Activated CD8-positive, alpha-beta memory T cell treated with anti-CD3 and anti-CD28 coated beads for 1 hour (primary cell): ENCODE measurements at places on chromosomes 13 and 19.

- no peak for DNase-seq
Observed at GRCh38 chr19:2812414-2813234, 7.0 kb upstream of the ZNF554 start.

GRCh38 chr19:50657712-50658440 lies 8.6 kb downstream of the C19orf81 start:
- peak; percentile 60 for DNase-seq

- no peak for DNase-seq
Observed at GRCh38 chr19:5534787-5535586, 32.8 kb downstream of the TINCR start.

DNA sequence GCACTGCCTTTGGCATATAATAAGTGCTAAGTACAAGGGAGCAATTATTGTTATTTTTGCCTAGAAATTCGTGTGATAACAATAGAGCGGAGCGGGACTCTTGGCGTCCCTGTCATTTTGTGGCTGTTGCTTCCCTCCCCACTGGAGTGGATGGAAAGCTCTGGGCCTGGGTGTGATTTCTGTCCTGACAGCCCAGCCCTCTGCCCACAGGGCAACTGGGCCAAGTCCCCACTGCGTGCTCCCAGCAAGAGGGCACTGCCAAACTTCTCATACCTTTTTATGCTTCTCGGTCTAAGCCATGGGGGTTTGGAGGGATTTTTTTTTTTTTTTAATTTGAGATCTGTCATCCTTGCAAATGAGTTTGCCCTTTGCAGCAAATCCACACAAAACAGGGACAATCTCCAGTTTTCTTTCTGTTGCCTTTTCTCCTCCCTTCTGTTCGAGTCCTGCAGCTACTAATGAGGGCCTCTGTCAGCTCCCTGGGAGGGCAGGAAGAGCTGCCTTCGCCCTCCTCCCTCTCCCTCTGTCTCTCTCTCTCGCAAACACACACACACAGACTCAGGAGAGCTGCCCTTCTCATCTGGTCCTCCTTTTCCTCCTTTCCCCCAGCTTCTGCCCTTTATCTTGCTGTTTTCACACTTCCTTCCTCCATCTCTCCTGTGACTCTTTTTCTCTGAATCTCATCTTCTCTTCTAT lies 103.9 kb downstream of the DNAJC15 start:
- no peak for DNase-seq

DNA sequence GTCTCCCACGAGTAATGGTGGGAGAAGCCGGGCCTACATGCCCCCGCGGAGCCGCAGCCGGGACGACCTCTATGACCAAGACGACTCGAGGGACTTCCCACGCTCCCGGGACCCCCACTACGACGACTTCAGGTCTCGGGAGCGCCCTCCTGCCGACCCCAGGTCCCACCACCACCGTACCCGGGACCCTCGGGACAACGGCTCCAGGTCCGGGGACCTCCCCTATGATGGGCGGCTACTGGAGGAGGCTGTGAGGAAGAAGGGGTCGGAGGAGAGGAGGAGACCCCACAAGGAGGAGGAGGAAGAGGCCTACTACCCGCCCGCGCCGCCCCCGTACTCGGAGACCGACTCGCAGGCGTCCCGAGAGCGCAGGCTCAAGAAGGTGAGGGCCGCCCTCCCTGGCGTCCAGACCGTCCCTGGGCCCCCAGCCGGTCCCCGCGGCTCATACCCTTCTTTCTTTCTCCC lies 1.4 kb upstream of the USF2 start:
- DNase-seq, result peak; percentile 30

GRCh38 chr13:109131698-109132257 lies 502.4 kb downstream of the MYO16 start:
- DNase-seq, result no peak

GRCh38 chr19:17219286-17219685 lies 4.1 kb downstream of the USE1 start:
- DNase-seq, result no peak
